ENCODE measurements at places on chromosomes 1 and 21.

DNA sequence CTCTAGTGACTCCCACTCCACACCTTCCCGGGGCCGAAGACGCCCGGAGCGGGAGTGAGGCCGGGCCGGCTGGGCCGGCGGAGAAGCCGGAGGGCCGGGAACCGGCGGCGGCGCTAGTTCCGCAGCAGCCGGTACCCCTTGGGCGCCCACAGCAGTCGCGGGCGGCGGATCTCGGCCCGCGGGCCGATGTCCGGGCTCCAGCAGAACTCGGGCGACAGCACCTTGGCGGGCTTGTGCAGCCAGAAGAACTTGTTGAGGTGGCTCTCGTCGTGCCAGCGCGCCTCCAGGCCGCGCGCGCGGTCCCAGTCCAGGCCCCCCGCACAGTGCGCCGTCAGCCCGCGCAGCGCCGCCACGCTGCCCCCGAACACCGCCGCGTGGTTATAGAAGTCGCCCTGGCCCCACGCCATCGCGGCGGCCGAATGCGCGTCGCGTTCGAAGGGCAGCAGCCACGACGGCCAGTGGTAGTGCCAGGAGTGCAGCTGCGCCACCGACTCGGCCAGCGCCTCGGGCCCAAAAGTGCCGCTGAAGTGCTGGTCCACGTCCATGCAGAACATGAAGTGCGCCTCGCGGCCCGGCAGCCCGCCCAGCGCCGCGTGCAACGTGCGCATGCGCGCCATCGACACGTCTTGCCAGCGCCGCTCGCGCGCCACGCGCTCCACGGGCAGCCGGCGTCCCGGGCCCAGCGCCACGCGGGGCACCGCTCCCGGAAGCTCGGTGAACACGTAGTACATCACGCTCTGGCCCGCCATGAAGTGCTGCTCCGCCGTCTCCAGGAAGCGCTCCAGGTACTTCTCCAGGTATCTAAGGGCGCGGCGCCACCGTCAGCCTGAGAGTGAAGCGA, 14.0 kb downstream of the A3GALT2 start:
- DNase-seq: no peak

GRCh38 chr1:21330544-21330943, 40.3 kb upstream of the ECE1 start:
- DNase-seq: no peak

GRCh38 chr21:15141261-15141970, 76.6 kb upstream of the NRIP1 start:
- no peak for DNase-seq

- DNase-seq: no peak
These were observed 49.0 kb downstream of the MAP3K21 start for GRCh38 chr1:233376382-233377110.

DNA sequence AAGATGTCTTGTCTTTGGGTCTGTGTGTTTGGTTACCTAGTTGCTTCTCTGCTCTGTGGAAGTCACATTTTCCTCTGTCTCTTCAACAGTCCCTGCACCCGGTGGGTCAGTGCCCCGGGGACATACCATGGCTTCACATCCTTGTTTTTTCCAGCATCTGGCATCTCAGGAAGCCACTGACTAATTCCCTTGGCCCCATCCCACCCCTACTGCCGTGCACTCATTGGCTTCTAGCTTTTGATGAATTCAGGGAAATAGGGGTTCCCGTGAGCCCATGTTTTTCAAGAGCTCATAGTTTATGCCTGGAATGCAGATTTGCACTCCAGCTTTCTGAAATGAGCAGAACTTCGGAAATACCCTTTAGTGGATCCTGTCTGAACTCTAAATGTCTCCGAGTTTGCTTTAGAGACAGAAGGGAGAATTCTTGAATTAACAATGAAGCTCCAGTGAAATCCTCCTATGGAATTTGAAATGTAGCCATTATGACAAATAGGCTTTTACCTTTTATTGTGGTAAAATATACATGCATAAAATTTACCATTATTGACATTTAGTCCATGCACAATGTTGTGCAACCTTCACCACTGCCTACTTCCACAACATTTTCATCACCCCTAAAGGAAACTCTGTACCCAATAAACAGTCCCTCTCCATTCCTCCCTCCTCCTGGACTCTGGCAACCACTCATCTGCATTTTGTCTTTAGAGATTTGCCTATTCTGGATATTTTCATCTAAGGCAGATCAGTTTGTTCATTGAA, 67.5 kb downstream of the CLIC6 start:
- DNase-seq: no peak

DNA sequence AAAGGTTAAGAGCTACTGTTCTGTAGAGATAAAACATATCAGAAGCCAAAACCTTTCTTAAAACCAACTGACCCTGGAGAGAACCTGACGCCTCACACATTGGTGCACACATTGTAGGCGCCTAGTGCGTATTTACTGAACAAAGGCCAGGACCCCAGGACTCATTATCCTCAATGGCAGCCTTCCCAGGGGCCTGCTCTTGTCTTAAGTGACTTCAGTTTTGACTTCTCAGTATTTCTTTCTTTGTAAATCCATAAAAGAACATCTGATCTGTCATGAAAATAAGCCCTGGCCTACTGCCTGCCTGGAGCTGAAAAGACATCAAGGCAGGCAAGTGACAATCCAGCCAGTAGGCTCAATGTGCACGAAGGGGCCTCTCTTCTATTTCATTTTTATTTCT, 27.6 kb downstream of the ABCA4 start:
- no peak for DNase-seq

GRCh38 chr1:116163533-116163932, 52.3 kb downstream of the MAB21L3 start:
- DNase-seq: no peak

DNA sequence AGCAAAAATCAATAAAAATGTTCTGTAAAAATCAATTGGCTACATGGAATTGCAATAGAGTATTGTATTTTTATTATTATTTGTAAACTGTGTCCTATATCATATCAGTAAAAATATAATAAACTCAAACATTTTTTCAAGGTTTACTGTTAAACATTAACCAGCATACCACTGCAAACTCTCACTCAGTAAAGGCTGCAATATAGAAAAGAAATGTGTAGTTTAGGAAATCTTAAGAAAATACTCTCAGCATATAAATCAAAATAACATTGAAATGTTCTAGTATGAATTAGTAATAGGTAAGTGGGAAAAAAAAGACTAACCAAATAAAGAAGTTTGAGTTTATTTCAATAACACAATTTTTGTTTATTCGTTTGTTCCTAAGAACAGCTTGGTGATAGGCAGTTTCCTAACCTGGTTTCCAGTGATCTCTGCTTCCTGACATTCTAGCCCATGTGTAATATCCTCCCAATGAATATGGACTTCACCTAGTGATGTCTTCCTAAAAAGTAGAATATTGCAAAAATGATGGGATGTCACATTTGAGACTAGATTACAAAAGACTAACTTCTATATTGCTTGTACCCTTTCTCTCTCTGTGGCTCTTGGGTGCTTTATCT, 870.1 kb downstream of the BRINP3 start:
- DNase-seq: no peak

GRCh38 chr1:14332158-14332557, 266.3 kb upstream of the KAZN start:
- DNase-seq: no peak

- no peak for DNase-seq
These were observed 36.0 kb downstream of the FAM177B start for GRCh38 chr1:222772996-222773379.

DNA sequence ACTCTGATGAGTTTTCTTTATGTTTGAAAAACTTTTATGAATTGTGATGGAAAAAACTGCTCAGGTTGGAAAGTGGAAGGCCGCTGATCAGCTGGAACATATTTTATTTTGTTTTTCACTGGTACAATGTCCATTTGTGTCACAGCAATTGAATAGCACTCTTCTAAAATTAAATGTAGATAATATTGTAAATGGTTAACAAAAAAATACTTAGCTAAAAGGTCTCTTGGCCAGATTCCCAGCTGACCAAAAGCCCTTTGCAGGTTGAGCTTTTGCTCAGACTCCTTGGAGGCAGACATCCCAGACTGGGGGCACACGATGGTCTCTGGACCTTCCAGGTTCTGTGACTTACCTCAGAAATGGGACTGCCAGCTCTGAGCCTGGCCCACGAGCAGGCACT, 26.3 kb downstream of the SAMD13 start:
- no peak for DNase-seq

DNA sequence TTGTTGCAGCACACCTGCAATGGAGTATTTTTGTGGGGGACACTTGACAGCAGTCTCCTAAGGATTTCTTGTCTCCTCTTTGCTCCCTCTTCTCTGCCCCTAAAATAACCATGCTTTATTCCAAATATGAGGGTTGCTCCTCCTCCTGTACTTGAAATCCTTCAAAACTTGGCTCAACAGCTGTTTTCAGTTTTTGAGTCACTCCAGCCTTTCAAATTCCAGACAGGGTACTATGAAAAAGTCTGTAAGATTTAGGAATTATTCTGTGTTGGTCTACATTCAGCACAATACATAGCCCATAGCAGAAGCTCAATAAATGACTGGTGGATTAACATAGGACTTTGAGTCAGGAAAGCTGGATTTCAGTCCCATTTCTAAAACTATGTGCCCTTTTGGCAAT, 5.5 kb downstream of the AP4B1 start:
- no peak for DNase-seq

DNA sequence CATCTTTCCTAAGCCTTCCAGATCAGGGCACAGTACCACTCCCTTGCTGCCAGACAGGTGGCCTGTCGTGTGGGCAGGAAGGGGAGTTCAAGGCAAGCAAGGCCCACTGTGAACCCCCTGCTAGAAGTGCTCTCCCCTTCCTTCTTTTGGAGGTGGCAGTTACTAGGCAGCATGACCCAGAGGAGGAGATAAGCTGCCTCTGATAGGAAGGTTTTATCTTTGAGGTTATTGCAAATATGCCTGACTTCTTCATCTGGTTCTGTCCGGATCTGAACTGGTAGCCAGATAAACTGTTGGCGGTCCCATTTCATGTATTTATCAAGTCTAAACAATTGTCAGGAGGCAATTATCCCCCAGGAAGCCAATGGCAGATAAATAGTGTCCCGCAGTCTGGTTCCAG, 198.2 kb upstream of the LMO4 start:
- DNase-seq: no peak

GRCh38 chr1:30302858-30303257, 420.5 kb downstream of the MATN1 start:
- no peak for DNase-seq

DNA sequence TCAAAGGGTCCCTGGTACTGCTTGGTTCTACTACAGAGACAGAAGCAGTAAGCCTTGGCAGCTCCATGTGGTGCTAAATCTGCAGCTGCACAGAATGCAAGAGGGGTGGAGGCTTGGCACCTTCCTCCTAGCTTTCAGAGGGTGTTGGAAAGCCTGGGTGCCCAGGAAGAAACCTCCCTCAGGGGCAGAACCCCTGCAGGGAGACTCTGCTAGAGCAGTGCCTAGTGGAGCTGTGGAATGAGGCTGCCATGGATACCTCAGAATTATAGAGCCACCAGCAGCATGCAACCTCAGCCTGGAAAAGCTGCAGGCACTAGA, 76.2 kb upstream of the TLR5 start:
- no peak for DNase-seq

- DNase-seq: no peak
These were observed 11.7 kb upstream of the HES5 start for GRCh38 chr1:2541619-2542245.

- DNase-seq: no peak
These were observed 58.5 kb upstream of the SERTAD4 start for GRCh38 chr1:210174133-210174532.
